ENCODE measurements at places on chromosomes 2 and 18.

DNA sequence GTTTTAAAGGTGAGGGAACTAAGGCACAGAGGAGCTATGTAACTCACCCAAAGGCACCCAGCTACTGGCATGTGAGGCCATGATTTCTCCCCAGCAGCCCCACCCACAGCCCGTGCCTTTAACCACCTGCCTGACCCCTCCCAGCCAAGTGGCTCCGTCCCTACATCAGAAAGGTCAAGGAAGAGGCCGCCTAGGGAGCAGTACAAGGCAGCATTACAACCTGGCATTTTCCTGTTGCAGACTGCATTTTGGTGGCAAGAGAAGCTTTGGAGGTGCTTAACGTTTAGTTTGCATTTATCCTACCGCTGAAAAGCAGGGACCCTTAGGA, 17.5 kb downstream of the STEAP3 start:
- no peak for DNase-seq

GRCh38 chr2:41935002-41935401, 112.8 kb upstream of the PKDCC start:
- no peak for DNase-seq

GRCh38 chr2:239292531-239292930, 108.3 kb downstream of the HDAC4 start:
- no peak for DNase-seq

GRCh38 chr2:29082804-29083495, 8.6 kb upstream of the PCARE start:
- DNase-seq, result no peak

DNA sequence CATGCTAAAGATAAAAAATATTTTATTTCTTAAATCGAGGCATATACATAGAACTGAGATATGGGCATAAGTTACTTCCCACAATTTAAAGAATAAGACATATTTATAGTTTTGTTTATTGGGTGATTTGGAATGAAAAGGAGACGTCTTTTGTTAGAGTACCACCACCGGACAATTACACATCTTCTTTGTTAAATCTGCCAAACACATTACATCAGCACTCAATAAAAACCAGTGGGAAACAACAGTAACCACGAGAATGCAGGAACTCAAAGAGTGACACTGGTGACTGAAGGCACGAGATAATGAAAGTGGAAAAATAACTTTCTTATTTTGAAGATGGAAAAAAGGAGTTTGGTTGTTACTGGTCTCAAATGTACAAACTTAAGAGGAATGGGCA, 92.6 kb upstream of the TFCP2L1 start:
- DNase-seq, result no peak

DNA sequence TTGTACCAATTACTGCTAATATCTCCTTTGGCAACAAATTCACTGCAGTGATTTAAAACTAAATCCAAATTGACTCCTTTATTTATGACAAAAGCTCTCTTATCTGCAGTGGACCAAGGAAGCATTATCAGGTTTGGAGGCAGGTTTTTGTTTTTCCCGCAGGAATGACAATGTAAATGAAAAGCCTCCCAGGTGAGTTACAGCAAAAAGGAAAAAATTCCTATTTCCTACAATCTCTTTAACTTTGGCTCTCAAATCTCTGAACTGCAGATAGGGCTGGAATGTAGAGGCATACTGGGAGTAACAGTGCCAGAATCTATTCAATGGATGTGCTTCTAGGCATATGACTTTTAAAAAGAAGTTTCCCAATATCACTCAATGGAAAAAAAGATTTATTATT, 28.9 kb upstream of the LRP2 start:
- DNase-seq, result no peak

GRCh38 chr2:200137271-200137670, 169.2 kb upstream of the SPATS2L start:
- DNase-seq, result no peak

DNA sequence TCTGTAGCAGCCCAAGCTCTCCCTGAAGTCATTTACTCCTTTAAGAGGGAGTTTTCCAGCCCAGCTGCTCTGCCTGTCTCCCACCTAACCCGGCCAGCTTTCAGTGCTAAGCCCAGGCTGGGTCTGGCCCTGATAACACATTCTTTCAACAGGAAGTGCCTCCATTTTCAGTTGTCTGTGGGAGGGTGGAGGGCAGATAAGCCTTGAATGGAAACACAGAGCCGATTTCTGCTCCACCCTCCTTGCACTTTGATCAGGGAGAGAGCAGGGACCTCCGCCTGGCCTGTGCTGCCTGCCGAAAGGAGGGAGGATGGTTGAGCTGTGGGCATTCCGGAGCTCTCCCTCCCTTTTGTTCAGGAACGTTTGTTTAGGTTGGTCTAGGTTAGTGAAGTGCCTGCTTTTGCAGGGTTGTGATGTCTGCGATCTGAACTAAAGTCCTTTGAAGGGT, 24.8 kb downstream of the GATA6 start:
- no peak for DNase-seq
